ENCODE measurements at places on chromosomes 12 and 14.

- no peak for DNase-seq
These were observed 52.9 kb downstream of the LRCOL1 start for GRCh38 chr12:132557291-132558015.

GRCh38 chr12:87120440-87120839 lies 864.2 kb upstream of the MGAT4C start:
- no peak for DNase-seq

- no peak for DNase-seq
These were observed 795.5 kb downstream of the C12orf50 start for GRCh38 chr12:87233671-87234070.

DNA sequence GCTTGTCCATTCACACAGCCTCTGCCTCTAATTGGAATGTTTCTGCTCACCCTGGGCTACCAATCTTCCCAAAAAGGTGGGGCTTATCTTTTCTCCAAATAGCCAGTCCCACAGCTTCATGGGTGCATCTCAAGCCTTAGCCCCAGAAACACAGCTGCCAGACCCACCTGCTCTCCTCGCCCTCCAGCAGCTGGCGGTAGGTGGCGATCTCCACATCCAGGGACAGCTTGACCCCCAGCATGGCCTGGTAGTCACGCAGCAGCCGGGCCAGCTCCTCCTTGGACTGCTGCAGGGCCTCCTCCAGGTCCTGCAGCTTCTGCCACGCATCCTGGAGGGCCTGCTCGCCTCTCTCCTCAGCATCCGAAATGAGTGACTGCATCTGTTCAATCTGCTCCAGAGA lies 11.1 kb downstream of the KRT77 start:
- no peak for DNase-seq

GRCh38 chr12:92571169-92571568 lies 131.6 kb upstream of the PLEKHG7 start:
- DNase-seq: no peak

DNA sequence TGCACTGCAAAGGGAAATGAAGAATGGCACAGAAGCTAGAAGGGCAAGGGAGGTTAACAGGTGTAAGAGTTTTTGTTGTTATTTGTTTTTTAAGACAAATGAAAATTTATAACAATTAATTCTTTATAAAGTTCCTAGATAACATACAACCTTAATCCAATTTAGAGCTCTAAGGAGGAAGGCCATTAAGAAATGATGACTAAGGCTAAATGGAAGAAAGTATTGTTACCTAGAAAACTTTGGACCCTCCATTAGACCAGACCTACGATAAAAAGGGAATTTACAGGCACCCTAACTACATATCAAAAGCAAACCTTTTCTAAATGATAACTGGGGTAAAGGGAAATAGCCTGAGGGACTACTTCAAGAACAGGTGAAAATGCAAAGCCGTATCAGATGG lies 130.8 kb downstream of the PRKD1 start:
- no peak for DNase-seq

DNA sequence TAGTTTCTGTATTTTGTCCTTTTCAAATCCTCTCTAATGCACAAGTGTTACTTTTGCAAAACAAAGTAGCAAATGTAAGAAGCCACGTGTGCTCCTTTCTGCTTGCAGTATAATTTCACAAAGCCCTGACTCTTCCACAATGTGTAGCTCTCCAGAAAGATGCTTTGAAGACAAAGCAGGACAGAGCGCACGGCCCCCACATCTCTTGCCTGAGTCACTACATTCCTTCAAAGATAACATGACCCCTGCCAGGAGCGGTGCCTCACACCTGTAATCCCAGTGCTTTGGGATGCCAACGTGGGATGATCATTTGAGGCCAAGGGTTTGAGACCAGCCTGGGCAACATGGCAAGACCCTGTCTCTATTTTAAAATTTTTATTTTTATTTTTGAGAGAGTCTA lies 40.5 kb downstream of the JAG2 start:
- DNase-seq: no peak

- no peak for DNase-seq
These were observed 1.7 kb upstream of the AKAP6 start for GRCh38 chr14:32327255-32327961.

DNA sequence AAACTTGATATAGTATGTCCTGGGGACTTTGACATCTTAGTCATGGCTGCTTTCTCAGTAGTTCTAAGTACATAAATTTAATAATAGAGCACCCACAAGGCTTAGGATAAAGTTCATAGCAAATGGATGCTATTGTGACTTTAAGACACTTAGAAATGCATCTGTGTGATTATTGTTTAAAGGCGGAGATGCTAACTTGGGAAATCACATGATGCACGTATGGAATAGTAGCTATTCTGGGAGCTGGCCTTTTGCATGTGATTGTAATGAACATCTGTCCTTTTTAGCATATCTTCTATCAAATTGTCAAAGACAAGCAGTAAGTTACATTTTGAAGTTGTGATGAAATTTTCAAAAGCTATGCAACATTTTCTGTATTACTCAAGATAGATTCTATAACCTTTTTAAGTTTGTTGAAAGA lies 46.7 kb upstream of the ATP2A2 start:
- DNase-seq: no peak

DNA sequence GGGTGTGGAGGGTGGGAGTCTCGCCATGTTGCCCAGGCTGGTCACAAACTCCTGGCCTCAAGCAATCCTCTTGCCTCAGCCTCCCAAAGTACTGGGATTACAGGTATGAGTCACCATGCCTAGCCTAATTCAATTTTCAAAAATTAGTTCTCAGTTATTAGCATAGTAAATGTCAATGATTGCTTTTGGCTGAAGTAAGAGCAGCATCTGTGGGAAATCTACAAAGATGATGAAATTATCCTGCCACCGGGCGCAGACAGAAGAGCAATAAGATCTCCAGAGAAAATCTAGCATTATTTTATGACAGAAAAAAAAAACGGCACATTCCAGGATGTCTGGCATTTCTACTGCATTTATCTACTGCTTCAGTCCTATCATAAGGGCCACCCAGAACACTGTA lies 97.9 kb upstream of the DAAM1 start:
- DNase-seq: no peak

DNA sequence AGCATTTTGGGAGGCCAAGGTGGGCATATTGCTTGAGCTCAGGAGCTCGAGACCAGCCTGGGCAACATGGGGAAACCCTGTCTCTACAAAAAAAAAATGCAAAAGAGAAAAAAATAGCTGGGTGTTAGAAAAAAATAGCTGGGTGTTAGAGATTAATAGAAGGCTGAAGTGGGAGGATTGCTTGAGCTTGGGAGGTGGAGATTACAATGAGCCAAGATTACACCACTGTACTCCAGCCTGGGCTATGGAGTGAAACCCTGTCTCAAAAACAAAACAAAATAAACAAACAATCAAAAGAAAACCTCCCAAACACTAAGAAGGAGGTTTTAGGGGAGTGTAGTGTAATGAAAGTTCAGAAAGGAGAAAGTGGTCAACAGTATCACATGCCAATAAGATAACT lies 202.1 kb downstream of the FLRT2 start:
- no peak for DNase-seq

DNA sequence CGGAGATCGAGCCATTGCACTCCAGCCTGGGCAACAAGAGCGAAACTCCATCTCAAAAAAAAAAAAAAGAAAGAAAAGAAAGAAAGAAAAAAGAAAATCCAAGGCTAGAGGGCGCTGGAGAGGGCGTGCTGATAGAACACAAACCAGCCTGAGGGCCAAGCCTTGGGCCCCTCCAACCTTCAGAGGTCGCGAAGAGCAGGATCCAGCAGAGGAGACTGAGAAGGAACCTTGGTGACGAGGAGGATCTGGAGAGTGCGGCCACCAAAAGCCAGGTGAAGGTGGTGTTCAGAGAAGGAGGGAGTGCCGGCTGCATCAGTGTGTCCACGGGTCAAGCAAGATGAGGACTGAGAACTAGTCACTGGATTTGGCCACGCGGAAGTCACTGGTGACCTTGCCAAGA lies 4.1 kb upstream of the DYNC1H1 start:
- DNase-seq: no peak
